Heart left ventricle (tissue), 16 donors: ENCODE measurements at places on chromosomes 6 and 20. TPM values are rescaled to one million over a fixed set of nuclear protein-coding genes. Genes with fewer than 3 reads are reported as not detected.

PDYN gene
- not detected for polyA plus RNA-seq

GPX6 gene
- not detected for polyA plus RNA-seq

CITED2 gene
- 13.0 TPM for polyA plus RNA-seq

BMP5 gene
- polyA plus RNA-seq = 4.1 TPM

PGM3 gene
- 3.8 TPM for polyA plus RNA-seq

POM121L2 gene
- polyA plus RNA-seq = not detected

TFAP2B gene
- polyA plus RNA-seq = not detected

HSPA12B gene
- 17.3 TPM for polyA plus RNA-seq

LTB gene
- polyA plus RNA-seq = 0.72 TPM

PLCB4 gene
- polyA plus RNA-seq = 8.4 TPM

SCUBE3 gene
- 0.61 TPM for polyA plus RNA-seq

NKX2-2 gene
- not detected for polyA plus RNA-seq

SMIM13 gene
- polyA plus RNA-seq = 4.6 TPM

PI3 gene
- not detected for polyA plus RNA-seq

SLC17A2 gene
- not detected for polyA plus RNA-seq
